ENCODE measurements at places on chromosomes 6 and 20.

DNA sequence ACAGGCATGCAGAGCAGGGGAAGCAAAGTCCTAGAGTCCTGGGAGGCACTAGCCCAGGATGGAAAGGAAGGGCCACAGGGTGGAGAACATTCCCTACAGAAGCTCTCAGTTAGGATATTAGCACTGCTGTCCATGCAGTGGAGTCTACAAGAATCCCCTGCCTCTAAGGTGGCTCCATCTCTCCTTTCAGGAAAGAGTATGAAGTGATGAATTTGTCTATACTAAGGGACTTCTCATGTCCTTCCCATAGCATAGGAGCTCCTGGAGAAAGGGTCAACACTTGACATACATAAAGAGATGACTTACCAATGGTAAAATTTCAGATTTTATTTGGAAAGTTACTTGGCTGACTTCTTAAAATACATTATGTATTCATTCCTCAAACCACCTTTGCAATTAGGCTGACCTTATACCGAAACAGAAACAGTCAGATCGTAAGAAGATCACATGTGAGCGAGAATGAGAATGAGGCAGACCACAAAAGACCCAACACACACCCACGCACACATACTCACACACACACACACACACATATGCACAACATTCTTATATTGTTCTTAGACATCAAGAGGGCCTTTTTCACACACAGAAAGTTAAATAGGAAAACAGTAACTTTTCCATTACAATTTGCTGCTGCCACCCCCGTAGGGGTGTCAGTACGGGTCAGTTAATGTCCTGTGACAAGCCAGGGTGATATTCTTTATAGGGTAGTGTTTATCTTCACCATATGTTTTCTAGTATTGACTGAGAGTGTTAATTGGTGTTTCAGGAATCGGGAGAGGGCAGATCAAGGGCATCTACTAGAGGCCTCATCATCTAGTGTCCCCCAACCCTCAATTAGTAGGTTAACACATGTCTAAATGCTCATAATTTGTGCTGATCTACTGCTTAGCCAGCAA, 159.4 kb downstream of the FAXC start:
- DNase-seq: peak; percentile 54

DNA sequence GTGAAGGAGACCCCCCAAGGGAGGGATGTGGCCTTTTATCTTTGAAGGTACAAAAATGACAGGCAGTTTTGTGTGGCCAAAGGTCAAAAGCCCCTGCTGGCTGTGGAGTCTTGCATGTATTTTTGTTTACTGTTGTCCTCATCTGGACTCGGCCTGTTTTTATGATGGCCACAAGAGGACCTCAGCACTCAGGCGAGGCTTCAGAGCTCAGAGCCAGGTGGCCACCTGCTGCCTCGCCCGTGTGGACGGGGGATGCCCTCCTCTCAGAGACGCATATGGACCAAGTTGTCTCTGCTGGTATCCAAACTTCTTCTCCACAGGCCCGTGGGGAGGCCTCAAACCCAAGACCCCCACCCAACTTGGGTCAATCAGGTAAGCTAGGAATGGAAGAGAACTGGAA, 118.2 kb downstream of the DACT2 start:
- DNase-seq: no peak

DNA sequence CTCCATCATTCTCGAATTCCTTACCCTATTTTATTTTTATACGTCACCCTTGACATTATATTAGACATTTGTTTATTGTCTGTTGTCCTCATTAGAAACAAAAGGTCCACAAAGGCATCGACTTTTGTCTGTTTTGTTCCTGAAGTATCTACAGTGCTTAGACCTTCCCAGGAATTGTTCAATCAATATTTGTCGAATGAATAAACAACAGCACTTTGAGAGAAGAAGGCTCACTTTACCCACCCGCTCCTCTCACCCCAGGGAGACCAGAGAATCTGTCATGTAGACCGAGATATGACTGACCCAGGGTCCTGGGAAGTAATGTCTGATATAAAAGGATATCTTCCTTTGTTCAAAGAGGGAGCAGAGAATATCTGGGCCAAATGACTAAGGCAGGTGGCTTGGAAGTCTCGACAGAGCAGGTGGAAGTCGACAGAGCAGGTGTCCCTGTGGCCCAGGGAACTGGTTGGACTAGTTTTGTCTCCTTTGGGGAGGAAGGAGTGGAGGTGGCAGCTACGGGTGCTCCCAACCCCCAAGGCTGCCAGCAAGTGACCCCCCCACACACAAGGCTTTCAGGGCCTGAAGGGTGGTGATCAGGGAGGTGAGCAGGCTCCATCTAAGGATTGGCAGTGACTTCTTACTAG, 14.8 kb upstream of the CHMP4B start:
- no peak for DNase-seq

GRCh38 chr6:38154731-38155130, 335.2 kb downstream of the ZFAND3 start:
- no peak for DNase-seq

DNA sequence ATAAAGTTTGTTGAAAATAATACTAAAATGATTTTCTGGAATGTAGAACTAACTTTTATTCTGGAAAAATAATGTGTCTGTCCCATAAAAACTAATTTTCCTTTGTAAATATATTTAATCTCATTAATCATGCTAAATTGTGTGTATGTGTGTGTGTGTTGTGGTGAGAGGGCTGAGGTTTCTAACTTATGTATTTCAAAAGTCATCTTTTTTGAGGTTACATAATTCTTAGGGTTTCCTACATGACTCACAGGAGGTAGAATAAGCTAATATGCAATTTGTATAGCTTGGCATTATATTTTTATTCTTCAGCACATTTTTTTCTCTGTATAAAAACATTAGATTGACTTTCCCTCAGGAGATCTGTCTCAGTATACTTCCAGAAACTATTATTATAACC, 64.1 kb upstream of the CLVS2 start:
- no peak for DNase-seq

GRCh38 chr20:33604084-33604990, 57.8 kb upstream of the C20orf144 start:
- no peak for DNase-seq

- no peak for DNase-seq
These were observed 27.7 kb upstream of the DTNBP1 start for GRCh38 chr6:15690510-15690909.

GRCh38 chr6:134176264-134176975, 124.0 kb upstream of the SLC2A12 start:
- DNase-seq: no peak

DNA sequence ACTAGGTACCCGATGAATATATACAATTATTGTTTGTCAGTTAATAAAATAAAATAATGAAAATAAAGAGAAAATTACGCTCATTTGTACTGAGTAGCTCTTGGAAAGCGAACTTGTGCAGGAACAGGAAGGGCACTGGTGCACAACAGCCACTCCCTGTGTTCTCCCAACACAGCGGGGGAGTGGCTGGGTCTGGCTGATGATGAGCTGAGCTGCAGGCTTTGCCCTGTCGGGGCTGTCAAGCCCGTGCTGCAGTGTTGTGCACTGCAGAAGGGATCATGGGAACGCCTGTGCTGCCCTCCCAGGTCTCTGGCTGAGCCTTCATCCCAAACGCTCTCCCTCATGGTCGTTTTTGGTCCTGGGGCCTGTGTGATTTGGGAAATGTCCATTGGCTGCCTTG, 131.7 kb upstream of the MAP3K4 start:
- no peak for DNase-seq

DNA sequence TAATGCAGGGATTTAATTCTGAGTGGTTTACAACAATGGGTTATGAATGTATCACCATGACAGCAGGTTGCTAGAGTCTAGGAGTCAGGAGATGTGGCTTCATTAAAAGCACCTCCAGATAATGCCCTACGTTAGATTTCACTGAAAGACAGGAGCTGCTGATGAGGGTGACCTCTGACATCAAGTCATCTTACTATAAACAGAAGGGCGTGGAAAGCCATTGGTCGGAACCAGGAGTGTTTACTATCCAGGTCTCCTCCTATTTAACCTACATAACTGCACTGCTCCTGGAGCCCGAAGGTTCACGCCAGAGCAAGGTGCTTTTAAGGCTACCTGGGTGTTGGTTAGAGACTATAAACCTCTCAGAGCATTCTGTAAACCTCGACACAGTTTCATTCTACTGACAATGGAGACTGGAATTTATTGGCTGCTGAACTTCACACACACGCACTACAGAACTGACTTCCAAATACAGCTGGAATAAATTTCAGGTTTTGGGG, 128.7 kb downstream of the EYA4 start:
- no peak for DNase-seq

DNA sequence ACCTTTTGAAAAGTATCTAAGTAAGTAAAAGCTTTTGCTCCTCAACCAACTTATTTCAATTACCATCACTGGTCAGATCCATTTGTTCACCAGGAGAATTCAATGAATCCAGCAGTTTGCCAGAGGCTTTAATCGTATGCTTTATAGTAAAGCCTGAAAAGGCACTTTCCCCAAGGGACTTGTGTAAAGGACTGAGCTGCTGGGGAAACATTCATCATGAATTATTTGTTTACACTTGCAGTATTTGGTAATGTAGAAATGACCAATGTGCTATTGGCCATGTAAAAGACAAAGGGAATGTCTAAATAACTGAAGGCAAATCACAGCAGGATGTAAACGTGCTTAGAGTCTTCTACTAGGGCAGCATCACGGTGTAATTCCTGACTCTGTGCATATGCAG, 471.4 kb downstream of the ADGRB3 start:
- no peak for DNase-seq

- DNase-seq: no peak
These were observed 132.6 kb upstream of the RIN2 start for GRCh38 chr20:19625426-19625825.

GRCh38 chr6:69942485-69942884, 76.1 kb downstream of the COL19A1 start:
- DNase-seq: no peak

GRCh38 chr20:20102163-20102562, 49.8 kb downstream of the CFAP61 start:
- DNase-seq: no peak

- DNase-seq: peak; percentile 77
These were observed at the start of gene KCNG1 for GRCh38 chr20:51022803-51023616. Gene KCNG1 (minus strand): TSS chr20:51023107. CDS start chr20:51010338, 12,769 bp downstream.

GRCh38 chr20:11979306-11979990, 61.8 kb downstream of the BTBD3 start:
- DNase-seq: no peak

GRCh38 chr6:106751501-106752252, 122.3 kb downstream of the QRSL1 start:
- DNase-seq: no peak

DNA sequence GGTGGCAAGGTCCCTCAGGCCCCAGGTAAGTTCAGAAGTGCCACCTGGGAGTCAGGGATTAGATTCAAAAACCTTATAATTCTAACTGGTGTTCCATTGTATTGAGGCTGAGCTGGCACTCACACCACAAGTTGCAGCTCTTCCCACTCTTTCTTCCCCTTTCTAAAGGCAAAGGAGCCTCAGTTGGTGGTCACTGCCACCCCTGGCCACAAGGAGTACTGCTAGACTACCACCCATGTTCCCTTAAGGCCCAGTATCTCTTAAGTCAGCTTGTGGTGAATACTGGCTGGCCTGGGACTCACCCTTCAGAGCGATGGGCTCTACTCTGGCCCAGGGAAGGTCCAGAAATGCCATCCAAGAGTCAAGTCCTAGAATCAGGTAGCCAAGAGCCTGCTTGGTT, 421.1 kb upstream of the KHDRBS2 start:
- DNase-seq: no peak

- no peak for DNase-seq
These were observed 2.5 kb upstream of the SLC17A9 start for GRCh38 chr20:62949962-62950361.

DNA sequence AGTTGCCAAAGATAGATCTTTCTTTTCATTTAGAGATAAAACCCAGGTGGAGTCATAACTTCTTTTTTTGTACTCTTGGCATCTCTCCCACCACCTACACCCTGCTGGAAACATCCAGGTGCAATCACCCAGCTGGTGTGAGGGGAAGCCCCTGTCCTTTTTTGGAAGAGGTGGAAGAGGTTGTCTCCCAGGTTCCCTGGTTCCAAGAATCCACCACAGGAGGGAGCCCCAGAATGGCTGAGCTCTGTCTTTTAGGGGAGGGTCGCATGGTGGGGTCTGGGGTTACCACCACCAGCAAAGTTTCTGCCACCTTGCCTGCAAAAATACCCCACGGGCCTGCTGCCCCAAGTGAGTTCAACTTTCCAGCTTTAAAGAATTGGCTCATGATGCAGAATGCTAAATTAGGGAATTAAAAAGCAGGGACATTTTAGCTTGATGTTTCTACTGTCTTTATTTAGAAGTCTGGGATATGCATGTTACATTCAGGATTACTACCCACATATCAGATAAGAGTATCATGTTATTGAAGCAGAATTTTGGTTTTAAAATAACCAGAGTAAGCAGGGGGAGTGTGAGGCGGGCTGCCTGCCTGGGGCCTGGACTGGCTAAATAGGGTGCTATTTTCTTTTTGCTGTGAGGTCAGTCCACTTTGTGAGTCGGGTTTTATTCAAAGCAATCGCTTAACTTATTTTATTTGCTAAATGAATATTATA, 11.0 kb downstream of the SMOC2 start:
- no peak for DNase-seq

DNA sequence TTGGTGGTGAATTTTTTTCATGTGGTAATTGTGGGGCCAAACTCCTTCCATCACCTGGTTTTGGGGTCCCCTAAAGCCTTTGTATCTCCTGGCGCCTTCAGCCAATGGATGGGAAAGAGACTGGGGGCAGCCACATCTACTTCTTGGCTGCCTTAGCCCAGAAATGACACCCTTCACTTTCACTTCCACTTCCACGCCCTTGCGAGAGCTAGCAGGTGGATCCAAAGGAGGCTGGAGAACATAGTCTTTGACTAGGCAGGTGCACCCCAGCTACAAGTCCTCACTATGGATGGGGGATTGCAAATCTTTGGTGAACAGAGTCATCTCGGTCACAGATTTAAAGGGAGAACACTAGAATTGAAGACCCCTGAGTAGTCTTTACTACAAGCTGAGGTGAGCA, 70.8 kb downstream of the NDUFAF5 start:
- no peak for DNase-seq
